Activated T-cell treated with anti-CD3 and anti-CD28 coated beads, Interleukin-2, amount 50 U/mL, for 72 hours (primary cell): ENCODE measurements at places on chromosomes 11 and 22. TPM values are rescaled to one million over a fixed set of nuclear protein-coding genes. Genes with fewer than 3 reads are reported as not detected.
A peak's percentile ranks its signal among the peaks of the same experiment; 100 is the strongest.

The BEST1 gene
- total RNA-seq, result 1.9 TPM

GRCh38 chr11:80616070-80616800, 1175.4 kb upstream of the TENM4 start:
- DNase-seq, result no peak

The TRIM51G gene
- total RNA-seq, result not detected

The CD3E gene
- total RNA-seq, result 419 TPM

GRCh38 chr11:93537049-93537448, 6.1 kb downstream of the SMCO4 start:
- no peak for DNase-seq

DNA sequence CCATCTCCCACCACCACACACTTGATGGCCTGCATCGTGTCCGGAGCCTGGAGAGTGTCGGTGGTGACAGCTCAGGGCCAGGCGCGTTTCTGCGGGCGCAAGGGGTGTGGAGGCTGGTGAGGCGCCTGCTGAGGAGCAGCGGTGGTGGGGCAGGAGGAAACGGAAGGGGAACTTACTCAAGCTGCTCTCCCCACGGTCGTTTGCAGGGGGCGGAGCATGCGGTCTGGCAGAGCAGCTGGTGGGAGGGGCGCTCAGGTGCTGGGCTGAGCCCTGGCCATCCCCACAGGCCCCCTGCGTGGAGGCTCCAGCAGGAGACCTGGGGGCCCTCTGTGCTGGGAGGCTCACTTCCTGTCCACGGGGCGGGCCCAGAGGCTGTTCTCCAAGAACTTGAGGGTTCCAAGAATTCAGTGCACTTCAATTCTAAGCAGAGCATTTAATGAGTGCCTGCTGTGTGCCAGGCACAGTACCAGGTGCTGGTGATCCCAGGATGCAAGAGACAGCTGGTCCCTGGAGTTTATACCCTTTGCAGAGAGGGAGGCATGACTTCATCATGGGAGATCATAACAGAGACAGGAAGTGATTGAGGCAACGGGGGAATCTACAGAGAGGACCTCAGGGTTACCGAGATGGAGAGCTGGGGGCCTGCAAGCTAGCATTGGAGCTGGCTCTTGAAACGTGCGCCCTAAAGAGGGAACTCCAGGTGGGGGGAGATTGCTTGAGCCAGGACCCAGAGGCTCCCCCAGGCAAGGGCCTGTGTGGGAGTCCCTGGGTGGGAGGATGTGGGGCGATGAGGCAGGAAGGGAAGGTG, at the start of gene RAC2:
Gene RAC2, minus strand, starts transcription at position 156 of the 808 bp plus-strand sequence. Its CDS starts 121 bp downstream, at position 35.
- DNase-seq, result peak; percentile 86

The FOLR2 gene
- not detected for total RNA-seq

GRCh38 chr11:32833921-32834320, 4.2 kb downstream of the PRRG4 start:
- no peak for DNase-seq

- no peak for DNase-seq
Observed at GRCh38 chr22:28054819-28055208, 135.8 kb upstream of the PITPNB start.

GRCh38 chr11:103609117-103610066, 427.0 kb upstream of the DDI1 start:
- DNase-seq, result no peak

The POU2AF2 gene
- total RNA-seq, result not detected

- no peak for DNase-seq
Observed at GRCh38 chr11:114263513-114264170, 32.6 kb upstream of the NNMT start.

DNA sequence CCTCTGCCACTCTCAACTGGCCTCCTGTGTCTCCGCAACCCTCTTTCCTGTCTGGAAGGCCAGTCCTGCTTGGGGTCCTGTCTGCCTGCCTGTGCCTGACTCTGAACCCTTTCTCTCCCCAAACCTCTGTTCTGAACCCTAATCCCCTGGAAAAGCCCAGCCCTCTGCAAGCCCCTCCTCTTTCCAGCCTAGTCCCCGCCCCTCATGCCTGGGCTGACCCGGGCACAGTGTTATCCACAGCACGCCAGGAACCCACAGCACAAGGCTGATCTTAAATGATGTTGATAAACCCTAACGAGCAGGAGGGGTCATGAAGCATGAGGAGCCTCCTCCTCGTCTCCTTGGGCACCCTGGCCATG, at the start of gene IFITM10:
Gene IFITM10, minus strand, starts transcription at position 115 of the 359 bp plus-strand sequence. CDS start 153 bp downstream, outside the sequence.
- DNase-seq, result no peak

DNA sequence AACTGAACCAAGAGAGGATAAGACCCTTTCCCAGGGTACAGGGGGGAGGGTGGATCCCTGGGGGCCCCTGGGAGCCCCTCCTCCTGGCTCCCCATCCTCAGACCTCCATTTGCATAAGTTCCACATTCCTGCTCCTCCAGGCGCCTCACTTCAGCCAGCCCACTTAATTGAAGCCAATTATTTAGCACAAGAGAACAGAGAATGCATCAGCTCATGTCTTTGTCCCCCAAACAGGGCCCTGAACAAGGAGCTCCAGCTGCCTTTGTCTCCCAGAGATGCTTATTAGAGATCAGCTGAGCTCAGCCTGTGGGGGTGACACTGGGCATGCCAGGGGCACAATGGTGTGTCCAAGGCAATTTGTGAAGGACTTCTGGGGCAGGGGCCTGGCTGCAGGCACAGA, 89.9 kb upstream of the PRDM11 start:
- DNase-seq, result no peak

DNA sequence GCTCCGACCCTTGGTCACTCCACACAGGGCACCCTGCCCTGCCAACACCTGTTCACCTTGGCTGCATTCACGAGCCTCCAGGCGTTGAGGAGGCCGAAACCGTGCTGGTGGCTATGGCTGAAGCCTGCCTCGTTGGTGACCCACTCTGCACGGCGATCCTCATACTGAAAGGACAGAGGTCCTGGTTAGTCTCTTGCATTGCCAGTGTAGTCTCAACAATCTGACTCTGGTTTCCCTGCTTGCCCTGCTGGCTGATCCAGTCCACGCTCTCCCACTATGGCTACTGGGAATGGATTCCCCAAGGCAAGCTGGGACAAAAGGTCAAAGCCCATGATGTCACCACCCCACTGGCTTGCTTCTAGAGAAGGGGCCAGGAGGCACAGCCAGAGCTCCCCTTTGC, 12.9 kb downstream of the PCSK7 start:
- no peak for DNase-seq

DNA sequence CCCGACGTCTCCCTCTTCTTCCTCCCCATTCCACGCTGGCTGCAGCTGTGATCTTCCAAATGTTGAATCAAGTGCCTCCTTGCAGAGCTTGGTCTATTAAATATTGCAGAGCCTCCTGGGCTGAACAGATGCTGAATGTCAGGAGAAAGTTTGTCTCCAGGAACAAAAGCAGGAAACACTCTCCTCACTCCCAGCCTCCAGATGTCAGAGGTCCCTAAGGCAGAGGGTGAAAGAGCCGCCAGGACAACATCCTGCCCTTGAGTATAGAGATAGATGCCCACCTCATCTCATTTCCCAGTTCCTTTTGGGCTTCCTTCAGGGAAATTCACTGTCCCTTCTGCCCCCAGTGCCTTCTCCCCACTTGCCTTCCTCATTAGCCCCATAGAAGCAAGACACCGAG, 40.8 kb upstream of the IGSF9B start:
- DNase-seq, result no peak

- peak; percentile 73 for DNase-seq
Observed at GRCh38 chr22:22959147-22959827, 71.7 kb downstream of the IGLL5 start.

DNA sequence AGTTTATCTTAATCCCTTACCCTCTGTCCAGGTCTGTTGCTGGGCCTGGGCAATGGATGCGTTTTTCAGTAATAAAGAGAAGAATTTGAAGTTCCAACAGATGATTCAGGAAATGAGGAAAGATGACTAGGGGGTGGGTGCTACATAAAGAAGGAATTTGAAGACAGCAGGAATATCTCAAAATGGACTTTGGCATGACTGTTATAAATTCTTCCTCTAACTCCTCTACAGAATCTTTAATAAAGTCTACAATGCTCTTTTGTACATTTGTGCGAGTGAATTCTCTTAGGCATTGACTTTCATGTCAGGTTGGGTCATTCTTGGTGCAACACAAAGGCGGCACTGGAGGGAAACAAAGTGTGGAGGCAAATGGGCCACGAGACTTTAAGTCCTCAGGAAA, 35.1 kb upstream of the PRSS23 start:
- DNase-seq, result no peak

The HBB gene
- total RNA-seq, result not detected

DNA sequence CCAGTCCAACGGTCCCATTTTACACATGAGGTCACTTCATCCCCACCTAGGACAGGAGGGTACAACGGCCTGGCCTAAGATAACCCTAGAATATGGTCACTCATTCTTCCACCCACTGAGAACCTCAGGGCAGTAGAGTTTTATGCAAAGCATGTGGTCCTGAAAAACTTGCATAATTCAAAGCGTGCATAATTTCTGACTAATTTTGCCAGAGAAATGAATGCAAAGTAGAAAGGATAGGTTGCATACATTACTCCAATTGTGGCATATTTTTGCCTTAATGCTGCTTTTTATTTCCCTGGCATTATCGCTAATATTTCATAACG, 32.5 kb upstream of the SLC35C1 start:
- DNase-seq, result no peak

DNA sequence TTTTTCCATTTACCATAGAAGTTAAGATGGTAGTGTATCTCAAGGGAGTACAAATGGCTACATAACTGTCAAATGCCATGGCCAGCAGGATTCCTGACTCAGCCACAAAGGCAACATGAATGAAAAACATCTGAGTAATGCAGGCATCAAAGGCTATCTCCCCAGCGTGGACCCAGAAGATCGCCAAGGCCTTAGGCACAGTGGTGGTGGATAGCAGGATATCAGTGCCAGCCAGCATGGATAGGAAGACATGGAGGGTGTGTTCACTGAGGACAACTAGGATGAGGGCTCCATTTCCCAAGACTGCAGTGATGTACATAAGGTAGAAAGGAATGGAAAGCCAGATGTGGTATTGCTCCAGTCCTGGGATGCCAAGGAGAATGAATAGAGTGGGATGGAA, 18.0 kb downstream of the OR52B2 start:
- no peak for DNase-seq

The ZNF70 gene
- 1.8 TPM for total RNA-seq

The APOA5 gene
- not detected for total RNA-seq

The HARBI1 gene
- total RNA-seq, result 4.2 TPM

The KCNK4 gene
- not detected for total RNA-seq

GRCh38 chr11:43786016-43786415, 94.6 kb upstream of the ALKBH3 start:
- DNase-seq, result no peak
